ENCODE measurements at places on chromosomes 3 and 15.

DNA sequence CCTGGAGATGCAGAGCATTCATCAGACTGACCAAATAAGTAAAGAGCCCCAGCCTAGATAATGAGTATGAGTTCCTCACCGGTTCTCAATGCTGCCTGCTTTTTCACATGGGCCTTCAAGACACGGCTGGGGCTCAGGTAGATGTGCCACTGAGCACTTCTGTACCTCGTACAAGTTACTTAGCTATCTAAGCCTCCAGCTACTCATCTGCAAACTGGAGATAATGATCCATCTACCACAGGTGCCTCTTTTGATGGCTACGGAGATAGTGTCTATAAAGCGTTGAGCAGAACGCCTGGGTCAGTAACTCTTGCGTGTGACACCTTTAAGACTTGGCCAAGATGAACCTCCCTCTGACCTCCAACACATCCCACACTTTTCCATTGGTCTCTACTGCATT, 56.3 kb downstream of the CCR4 start:
- no peak for DNase-seq

GRCh38 chr15:74769463-74770025, 12.3 kb upstream of the CSK start:
- DNase-seq: no peak

GRCh38 chr15:38674448-38674847, 109.8 kb upstream of the RASGRP1 start:
- DNase-seq: no peak

GRCh38 chr3:12644331-12644937, 19.5 kb downstream of the RAF1 start:
- no peak for DNase-seq

GRCh38 chr3:120528163-120528562, 68.0 kb upstream of the NDUFB4 start:
- no peak for DNase-seq

DNA sequence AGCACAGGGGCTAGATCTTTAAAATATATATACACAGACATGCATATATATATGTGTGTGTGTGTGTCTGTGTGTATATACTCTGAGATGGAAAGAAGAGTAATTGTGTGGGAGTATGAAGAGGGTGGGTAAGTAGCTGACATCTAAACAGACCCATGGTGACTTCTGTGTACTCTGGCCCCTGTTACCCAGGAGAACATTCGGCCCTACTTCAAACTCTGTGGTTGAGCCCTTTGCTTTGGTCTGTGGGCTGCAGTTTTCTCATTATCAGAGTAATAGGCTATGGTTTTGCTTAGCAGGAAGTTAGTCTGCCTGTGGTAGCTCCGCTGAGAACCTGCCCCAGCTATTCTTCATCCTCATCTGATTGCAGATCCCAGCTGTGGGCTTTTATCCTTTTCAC, 141.4 kb downstream of the RBPMS2 start:
- no peak for DNase-seq

Measured in GM12891 (cell line).